ENCODE measurements at places on chromosomes 13 and 19.
A peak's percentile ranks its signal among the peaks of the same experiment; 100 is the strongest.

- no peak for DNase-seq
These were observed 64.9 kb downstream of the TEX29 start for GRCh38 chr13:111385183-111385857.

GRCh38 chr13:49098771-49099512 lies 121.2 kb upstream of the MLNR start:
- DNase-seq = no peak

DNA sequence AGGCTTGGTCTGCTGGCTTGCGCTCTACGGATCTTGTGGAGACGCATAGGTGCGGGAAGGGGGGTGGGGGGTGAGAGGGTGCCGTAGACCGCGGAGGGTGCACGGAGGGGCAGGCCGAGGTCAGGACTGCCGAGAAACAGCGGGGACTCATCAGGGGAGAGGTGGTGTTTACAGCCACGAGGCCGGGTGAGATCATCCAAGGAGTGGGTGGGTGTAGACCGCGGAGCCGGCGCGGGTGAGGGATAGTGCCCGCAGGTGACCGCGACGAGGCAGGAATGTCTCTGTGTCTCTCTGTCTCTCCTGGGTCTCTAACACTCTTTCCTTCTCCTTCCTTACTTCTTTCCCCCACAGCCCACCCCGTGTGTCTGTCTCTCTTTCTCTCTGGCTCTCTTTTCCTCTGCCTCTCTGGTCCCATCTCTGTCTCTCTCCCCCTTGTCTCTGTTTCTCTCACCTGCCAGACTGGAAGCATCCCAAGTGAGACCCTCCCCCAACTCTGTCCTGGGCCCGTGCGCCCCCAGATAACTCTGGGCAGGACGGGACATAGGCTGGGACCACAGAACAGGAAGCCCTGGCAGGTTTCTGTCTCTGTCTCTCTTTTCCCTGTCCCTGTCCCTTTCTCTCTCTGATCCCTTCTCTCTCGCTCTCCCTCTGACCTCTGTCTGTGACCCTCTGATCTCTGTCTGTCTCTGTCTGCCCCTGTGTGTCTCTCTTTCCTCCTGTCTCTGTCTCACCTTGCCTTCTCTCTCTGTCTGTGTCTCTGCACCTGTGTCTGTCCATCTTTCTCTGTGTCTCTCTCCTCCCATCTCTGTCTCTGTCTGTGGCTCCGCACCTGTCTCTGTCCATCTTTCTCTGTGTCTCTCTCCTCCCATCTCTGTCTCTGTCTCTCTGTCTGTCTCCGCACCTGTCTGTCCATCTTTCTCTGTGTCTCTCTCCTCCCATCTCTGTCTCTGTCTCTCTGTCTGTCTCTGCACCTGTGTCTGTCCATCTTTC lies 1.8 kb upstream of the KLK4 start:
- no peak for DNase-seq

GRCh38 chr19:12676384-12676792 lies 5.3 kb downstream of the DHPS start:
- DNase-seq = peak; percentile 73

GRCh38 chr19:4415352-4415751 lies 12.9 kb downstream of the CHAF1A start:
- DNase-seq = peak; percentile 59

DNA sequence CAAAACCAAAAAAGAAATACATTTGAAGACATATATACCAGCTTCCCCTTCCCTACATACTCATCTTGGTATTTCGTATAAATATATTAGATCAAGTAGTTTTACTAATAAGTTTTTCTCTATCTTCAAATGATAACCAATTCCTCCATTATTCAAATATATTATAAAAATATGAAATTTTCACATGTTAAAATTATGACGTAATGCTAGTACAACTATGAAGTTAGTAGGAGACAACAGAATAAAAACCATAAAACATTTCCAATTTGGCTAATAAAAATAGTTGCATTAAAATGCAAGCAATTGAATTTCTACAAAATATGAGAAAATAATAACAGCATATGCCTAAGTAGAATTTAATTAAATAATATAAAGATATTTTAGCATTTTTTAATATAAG lies 501.8 kb upstream of the SLITRK5 start:
- DNase-seq = no peak

GRCh38 chr13:113669231-113669754 lies 2.3 kb downstream of the GRK1 start:
- DNase-seq = no peak

GRCh38 chr19:49403404-49404187 lies 15.5 kb downstream of the KASH5 start:
- DNase-seq = no peak

DNA sequence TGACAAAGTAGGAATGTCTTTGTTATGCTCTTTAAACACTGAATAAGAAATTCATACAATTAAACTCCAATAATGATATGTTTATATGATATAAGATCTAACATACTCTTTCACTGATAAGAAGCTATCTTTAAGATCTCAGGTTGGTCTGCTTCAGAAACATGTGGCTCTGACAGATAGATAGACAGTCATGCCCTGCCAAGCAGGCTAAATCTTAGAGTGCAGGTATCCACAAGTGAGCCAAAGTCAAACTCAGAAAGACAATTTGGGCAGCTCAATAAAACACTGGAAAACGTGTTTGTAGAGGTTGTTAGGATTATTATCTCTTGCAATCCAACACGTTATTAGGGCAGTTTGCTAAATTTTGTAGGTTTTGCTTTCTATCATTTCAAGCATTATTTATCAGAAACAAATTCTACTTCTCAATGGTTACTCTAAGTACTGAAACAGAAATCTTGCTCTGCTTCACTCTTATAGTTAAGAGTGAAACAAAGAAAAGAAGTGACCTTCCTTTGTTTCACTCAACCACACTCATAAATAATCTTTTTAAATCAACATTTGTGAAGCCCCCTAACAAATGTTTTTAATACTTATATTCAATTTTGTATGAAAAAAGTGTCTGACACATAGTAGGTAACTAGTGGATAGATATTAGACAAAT lies 1255.6 kb downstream of the DIAPH3 start:
- no peak for DNase-seq

- no peak for DNase-seq
These were observed 2700.2 kb downstream of the PCDH9 start for GRCh38 chr13:64529874-64530485.

- no peak for DNase-seq
These were observed 5.0 kb downstream of the RDH8 start for GRCh38 chr19:10018263-10018662.

DNA sequence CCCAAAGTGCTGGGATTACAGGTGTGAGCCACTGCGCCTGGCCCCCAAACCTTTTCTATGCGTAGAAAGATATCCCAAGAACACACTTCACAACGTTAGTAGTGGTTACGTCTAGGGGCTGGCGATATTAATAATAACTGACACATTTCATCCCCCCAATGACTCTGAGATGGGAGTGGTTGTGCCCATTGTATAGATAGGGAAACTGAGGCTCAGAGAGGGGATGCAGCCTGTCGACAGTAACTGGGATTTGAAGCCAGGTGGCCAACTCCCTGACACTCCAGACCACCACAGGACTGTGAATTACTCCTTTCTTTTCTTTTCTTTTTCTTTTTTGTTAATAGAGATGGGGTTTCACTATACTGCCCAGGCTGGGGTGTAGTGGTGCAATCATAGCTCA lies 25.3 kb upstream of the PTPRS start:
- no peak for DNase-seq

- no peak for DNase-seq
These were observed 8.1 kb upstream of the ERICH6B start for GRCh38 chr13:45623516-45624090.

DNA sequence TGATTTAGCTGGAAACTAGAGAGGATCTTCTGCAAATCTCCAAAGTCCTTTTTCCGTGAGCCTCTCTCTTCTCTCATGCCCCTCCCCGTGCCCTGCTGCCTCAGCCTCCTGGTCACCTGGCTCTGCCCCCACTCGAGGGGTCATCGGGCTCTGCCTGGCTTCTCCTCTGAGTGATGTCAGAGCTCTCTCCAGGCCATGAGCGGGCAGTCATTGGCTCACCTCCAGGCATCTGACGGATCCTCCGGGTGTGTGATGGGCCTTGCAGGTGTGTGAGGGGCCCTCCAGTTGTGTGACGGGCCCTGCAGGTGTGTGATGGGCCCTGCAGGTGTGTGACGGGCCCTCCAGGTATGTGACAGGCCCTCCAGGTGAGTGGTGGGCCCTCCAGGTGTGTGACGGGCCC lies 10.3 kb upstream of the GAS6 start:
- DNase-seq = no peak

DNA sequence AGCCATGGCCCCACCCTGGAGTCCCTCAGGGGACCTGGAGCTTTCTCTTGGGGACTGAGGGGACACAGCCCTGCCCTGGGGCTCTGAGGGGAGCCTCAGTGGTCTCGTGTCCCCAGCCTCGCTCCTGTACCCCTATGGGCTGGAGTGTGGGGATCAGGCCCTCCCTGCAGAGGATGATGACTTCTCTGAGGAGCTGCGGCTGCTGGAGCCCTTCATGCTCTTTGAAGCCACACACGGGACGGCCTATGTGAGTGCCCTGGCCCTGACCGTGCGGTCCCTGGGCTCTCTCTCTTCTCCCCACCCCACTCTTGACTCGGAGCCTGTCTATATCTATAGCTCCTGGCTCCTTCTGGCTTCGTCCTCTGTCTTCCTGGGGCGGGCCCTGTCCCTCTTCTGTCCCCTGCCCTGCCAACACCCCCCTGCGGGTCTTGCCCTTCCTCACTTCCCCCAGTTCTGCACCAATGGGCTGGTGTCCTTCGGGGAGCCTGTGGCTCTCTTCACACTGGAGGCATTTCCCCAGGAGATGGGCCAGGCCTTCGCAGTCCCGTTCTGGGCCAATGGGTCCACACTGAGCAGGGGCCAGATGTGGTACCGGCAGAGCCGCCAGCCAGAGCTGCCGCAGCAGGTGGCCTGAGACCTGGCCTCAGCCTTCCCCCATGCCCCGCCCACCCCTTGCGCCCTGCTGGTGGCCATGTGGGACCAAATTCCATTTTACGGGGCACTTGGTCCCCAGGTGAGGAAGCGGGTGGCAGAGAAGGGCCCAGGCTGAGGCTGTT lies 33.1 kb downstream of the HPN start:
- no peak for DNase-seq

Measured in lung (tissue), 17 donors.